ENCODE measurements at places on chromosomes 3 and 15.

- DNase-seq = no peak
These were observed 23.0 kb downstream of the CRYGS start for GRCh38 chr3:186520957-186521842.

- DNase-seq = no peak
These were observed 26.9 kb downstream of the ABTB1 start for GRCh38 chr3:127699416-127700300.

DNA sequence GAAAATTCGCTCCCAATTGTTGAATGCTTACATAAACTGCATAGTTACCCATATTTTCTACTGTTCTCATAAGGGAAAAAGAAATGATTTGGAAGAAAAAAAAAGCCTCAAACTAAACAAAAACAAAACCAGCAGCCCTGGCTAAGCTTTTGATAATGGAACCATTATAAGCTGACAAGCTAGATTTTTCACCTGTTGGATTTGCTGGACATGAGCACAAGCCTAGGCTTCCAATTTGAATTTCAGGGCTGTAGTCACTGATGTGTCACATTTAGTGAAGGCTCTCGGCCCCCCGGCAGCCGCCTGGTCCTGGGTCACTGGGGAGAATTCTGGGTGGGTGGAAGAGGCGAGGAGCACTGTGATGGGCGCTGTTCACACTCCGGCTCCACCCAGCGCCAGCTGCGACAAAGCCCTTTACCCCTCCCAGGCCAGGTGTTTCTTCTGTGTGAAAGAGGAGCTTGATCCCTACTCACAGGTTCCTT lies 4.6 kb downstream of the FBXL22 start:
- no peak for DNase-seq

- no peak for DNase-seq
These were observed 65.2 kb upstream of the TRA2B start for GRCh38 chr3:186002884-186003472.

GRCh38 chr3:146546366-146546965 lies 2.1 kb upstream of the PLSCR1 start:
- no peak for DNase-seq

DNA sequence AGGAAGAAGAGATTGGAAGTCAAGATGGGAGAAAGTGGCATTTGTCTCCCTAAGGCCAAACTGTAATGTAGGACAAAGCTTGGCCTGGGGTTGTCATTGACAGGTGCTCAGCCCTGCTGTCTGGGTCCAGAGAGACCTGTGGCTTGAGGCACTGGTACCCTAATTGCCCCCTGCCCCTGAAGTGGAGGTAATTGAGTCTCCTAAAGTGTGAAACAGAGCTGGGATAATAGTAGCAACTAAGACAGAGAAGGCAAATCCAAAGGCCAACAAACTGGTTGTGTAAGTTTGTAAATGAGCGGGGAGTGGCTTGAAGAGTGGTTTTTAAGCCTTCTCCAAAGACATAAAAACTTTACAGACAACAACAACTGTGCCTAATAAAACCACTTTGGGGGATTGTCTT lies 264.2 kb upstream of the ROPN1 start:
- no peak for DNase-seq

DNA sequence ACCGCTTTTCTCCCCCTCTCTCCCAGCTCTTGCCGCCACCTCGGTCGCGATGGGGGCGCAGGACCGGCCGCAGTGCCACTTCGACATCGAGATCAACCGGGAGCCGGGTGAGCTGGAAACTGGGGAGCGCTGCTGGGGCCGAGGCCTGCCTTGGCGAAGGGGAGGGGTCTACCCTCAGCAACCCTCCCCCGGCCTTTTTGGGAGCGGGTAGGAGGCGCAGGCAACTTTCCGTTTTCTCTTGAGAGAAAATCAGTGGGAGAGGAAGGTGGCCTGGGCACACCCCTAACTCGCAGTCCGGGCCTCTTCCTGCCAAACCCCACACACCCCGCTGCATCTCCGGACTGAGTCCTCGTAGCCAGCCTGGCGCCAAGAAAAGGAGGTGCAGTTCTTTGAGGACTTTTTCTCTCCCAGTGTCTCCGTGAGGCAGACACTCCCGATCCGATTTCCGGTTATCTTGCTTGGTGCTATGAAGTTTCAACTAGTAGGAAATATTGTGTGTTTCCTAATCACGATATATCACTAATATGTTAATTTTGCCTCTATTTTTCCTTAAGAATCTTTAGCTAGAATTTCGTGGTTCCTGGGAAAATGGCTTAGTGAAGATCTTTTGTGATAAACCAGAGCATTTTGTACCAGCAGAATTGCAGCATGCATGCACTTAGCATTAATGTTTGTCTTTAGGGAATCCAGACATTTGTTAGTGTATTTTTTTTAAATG lies 631 bp downstream of the NKTR start:
- DNase-seq = peak; percentile 92

DNA sequence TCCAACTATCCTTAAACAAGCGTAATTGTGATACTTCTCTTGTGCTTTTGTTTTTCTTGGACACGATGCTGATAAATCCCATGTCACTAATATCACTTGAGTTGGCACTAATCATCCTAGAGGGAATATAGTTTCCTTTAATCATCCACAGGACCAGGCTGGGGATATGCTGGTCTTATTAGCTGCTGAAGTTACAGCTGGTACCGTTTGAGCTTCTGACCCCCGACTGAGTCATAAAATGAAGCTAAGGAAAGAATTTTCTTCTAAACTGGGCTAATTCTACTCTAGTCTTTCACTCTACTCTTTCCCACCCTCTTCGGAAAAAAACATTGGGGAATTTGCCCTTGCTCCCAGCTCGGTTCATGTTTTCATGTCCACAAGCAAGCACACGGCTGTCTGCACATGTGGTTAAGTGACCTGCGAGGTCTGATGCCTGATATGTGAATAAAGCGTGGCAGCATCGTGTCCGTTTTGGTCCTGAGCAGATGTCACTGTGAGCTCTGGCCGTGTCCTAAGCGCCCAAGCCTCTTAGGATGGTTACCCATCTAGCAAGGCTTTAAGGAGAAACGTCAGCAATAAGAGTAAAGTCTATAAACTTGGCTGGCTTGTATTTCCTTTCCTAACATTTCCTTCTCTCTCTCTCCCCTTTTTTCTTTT lies 223.7 kb downstream of the ITPR1 start:
- DNase-seq = no peak

DNA sequence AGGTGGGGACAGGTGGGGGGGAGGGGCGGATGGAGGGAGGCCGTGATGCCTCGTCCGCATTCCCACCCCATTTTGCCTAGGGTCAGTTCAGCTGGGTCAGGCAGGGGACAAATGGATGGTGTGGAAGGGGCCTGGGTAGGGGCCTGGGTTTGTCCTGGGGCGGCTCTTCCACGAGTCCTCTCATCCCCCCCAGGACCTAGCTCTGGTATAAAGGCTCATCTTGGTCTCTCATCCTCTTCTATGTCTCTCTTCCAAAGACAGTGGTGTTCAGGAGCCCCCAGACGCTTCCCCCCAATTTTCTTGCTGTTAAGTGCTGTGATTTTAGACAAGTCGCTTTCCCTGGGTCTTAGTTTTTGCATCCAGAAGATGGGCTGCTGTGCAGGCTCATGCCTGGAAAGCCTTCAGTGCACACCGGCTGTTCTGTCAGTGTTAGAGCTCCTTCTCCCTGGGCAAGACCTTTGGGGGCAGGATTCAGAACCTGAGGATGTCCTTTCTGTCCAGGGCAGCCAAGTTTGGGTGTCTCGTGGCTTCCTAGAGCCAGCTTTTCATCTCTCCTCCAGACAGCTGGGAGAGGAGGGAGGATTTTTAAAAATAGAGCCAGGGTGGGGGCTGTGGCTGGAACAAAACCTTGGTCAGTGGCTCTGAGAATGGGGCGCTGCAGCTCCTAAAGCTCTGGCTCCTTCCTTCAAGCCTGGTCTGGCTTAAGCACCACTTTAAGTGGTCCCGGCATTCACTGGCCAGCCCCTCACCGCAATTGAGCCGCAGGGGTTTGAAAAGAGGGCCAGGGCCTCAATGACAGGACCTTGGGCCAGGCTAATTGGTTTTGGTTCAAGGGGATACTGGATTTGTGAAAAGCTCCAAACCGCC lies 37.7 kb upstream of the POLG start:
- no peak for DNase-seq

GRCh38 chr15:74200412-74200815 lies 2.2 kb downstream of the STRA6 start:
- no peak for DNase-seq

- no peak for DNase-seq
These were observed 88.5 kb downstream of the CSNK1G1 start for GRCh38 chr15:64267331-64267973.

- DNase-seq = no peak
These were observed 49.4 kb downstream of the DPH6 start for GRCh38 chr15:35496585-35496984.

- no peak for DNase-seq
These were observed 119.9 kb upstream of the GAP43 start for GRCh38 chr3:115503394-115503793.

DNA sequence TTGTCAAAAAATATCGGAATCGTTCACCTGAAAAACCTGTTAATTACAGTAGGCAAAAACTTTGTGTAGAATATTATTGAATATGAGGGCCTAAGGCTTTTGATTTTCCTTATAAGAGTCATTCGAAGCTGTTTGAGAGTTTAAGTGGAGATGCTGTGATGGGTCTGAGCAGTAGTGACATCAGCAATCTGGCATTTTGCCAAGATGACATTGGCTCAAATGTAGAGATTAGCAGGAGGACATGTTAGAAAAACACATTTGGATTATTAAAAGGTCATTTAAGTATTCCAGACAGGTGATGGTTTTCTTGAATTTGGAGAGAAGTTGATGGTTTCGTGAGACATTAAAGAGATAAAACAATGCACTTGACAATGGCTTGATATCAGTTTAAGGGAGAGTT lies 12.9 kb downstream of the OR5AC2 start:
- no peak for DNase-seq

DNA sequence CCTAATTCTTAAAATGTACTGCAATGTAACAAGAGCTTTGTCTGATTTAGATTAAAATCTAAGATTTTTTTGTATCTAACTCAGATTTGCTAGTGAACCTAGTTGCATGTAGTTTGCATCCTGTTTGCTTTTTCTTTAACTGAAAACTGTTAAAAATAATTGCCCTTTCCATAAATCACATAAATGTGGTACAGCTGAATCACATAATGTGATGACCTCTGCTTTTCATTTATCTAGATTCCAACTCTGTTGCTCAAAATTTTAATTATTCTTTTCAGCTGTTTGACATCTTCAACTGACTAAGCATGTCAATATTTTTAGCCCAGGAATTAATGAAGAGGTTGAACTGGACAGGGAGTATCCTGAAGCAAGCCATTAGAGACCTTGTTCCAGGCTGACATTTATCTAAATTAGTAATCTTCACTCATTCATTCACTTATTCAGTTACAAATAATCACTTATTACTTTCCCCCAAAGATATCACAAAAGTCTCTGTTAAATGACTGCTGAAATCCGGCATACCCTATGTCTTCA lies 101.9 kb upstream of the PLXND1 start:
- DNase-seq = no peak

DNA sequence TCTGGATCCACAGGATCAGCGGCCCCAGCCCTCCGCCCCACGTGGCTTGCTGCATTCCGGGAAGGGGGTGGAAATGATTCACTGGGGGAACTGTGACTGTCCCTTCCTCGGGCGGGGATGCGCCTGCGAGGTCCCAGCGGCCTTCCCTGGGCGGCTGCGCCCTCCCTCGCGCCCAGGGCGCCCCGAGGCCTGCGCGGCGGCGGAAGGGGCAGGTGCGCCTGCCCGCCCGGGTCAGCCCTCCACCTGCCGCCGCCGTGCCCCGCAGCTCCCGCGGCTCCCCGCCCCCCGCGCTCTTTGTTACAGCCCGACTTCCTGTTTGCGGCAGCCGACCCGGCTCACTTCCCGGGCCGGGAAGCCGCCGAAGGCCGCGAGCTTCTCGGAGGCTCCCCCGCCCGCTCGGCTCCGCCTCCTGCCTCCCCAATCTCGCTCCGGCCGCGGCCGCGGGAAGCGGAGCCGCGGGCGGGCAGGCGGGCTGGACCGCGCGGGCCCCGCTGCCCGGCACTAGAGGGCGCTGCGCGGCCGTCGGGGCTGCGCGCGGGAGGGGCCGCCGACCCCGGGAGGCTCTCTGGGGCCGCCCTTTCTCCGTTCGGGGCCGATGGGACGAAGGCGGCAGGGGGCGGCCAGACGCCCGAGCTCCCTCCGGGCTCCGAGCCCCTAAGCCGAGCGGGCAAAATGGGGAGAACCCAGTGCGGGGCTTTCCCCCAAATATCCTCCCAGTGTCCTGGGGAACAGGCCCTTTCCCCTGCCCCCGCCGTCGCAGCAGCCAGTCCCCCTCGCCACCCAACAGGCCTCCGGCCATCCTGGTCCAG lies 11.5 kb upstream of the CHAC1 start:
- no peak for DNase-seq

- no peak for DNase-seq
These were observed 225.6 kb upstream of the CRBN start for GRCh38 chr3:3405131-3405530.

GRCh38 chr3:87268646-87269211 lies 7.7 kb downstream of the POU1F1 start:
- no peak for DNase-seq

DNA sequence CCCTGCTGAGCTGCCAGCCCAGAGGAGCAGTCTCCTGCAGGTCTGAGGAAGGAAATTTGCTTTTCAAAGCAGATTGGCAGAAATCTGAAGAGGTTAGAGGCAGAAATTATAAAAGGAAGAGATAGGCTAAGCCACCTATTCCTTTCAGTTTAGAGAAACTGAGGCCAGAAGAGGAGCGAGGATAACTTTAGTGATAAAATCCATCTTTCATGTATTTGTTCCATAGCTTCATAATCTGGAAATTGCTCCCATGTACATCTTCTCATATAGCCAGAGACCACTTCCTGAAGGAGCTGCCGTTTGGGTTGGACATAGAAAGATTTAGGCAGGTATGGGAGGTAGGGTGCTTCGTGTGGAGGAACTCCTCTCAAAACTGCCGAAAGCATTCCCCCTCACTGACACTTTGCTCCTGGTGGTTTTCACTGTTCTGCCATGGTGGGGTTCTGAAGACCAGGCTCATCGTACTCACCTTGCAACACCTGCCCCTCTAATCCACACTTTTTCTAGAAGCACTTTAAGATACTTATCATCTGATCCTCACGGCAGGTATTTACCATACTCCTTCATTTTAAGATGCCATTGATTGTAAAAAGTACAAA lies 670 bp upstream of the ACAP2 start:
- DNase-seq = no peak

- DNase-seq = no peak
These were observed 20.1 kb downstream of the TMEM108 start for GRCh38 chr3:133058243-133058642.

GRCh38 chr3:137300703-137301102 lies 342.9 kb downstream of the IL20RB start:
- DNase-seq = no peak

DNA sequence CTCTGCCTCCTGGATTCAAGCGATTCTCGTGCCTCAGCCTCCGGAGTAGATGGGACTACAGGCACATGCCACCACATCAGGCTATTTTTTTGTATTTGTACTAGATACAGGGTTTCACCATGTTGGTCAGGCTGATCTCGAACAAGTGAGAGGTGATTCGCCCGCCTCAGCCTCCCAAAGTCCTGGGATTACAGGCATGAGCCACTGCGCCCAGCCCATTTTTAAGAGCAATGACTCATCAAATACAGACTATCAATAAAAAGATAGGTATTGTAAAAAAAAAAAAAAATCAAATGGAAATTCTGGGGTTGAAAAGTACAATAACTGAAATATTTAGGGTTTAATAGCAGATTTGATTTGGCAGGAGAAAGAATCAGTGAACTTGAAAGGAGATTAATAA lies 129.0 kb downstream of the TJP1 start:
- no peak for DNase-seq
